ENCODE measurements at places on chromosomes 12 and 14.

GRCh38 chr14:61211476-61212255 is 69.5 kb downstream of the TMEM30B start:
- DNase-seq: no peak

DNA sequence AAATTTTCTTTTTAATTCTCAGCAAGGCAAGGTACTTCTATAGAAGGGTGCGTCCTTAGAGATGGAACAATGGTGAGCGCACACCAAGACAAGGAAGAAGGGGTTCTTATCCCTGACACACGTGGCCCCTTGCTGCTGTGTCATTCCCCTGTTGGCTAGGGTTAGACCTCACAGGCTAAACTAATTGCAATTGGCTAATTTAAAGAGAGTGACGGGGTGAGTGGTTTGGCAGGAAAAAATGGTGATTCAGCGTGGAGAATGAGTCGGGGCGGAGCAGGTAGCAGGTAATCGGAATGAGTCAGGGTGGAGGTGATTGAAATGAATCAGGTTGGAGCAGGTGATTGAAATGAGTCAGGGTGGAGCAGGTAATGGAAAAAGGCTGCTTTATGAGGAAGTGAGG is 36.3 kb upstream of the HECTD1 start:
- no peak for DNase-seq

- DNase-seq: no peak
These were observed 100.2 kb downstream of the TTC7B start for GRCh38 chr14:90715993-90716392.

DNA sequence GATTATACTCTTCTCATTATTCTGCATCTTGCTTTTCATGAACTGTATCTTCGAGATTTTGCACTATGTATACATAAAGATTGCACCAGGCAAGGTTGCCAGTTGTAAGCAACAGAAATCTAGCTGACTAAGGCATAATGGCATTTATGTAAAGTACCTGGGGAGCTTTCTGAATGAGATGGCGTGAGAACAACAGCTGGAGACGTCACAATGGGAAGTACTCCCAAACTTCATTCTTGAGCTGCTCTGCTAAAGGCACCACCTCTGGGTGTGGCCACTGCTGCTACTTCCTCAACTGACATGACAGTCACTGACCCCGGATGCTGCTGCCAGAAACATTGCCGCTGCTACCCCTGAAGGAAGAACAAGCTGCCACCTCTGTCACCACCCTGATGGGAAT is 220.7 kb downstream of the NOVA1 start:
- DNase-seq: no peak

- no peak for DNase-seq
These were observed 6.0 kb downstream of the SYT1 start for GRCh38 chr12:78870539-78870938.

GRCh38 chr12:81257947-81258551 is 180.2 kb downstream of the ACSS3 start:
- peak; percentile 53 for DNase-seq

GRCh38 chr12:105911966-105912365 is 226.8 kb downstream of the NUAK1 start:
- DNase-seq: no peak

DNA sequence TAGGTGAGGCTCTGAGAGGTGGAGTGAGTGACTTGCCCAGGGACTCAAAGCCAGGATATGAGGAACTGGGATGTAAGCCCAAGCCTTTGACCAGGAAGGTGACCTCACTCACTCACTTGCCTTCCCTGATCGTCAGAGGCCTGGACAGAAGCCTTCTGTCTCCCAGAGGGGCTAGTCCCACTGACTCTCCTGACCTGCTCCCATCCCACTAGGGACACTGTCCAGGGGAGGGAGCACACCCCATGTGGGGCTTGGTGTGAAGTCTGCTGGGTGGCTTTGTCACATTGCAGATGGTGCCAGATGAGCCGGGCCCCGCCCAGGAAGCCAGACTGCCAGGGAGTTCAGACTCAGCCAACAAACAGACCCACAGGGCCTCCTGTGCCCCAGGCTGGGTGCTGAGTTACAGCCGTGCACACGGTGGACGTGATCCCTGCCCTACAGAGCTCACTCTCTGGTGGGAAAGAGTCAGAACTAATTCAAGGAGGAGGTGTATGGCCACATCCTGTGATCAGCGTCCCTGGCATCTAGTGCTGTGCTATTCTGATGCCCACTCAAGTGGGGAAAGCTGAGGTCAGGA is 28.3 kb downstream of the MMAB start:
- DNase-seq: no peak

GRCh38 chr12:76274420-76275083 is 73.7 kb downstream of the BBS10 start:
- DNase-seq: no peak

GRCh38 chr14:70812124-70812818 is 3.0 kb upstream of the MAP3K9 start:
- no peak for DNase-seq

GRCh38 chr12:55685671-55686070 is 22.0 kb downstream of the ITGA7 start:
- DNase-seq: no peak

DNA sequence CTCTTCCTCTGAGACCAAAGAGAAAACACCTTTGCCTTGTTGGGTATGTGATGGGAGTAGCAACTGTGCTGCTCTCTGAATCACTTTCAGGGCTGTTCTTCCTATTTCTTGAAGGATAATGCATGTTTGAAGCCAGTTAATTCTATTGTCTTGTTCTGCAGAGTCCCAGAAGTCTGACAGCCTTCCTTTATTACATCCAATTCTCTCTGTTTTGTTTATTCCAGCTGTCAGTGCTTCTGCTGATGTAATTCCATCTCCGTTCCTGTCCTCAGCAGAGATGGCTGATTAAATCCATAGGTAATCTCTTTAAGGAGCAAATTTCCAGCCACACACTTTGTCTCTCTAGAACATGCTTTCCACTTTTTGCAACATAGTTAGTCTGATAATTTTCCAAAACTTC is 59.7 kb downstream of the MGAT4C start:
- no peak for DNase-seq

GRCh38 chr12:124230117-124230757 is 64.7 kb upstream of the RFLNA start:
- DNase-seq: no peak

DNA sequence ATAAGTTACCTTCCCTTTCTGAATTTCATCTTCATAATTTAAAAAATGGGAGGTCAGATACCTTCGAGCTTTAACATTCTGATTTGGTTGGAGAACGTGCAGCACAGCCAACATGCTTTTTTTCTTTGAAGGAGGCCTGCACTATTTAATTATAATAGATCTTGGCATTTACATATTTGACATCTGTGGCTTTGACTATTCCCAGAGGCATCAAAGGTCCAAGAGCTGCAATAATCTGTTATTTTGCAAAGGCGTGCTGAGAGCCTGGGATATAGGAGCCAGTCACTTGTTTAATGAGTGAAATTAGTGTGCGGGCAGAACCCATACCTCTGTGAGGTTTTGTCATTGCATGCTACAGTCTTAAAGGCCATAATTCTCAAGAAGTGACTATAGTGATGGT is 26.4 kb downstream of the SLC8A3 start:
- no peak for DNase-seq

GRCh38 chr12:92421701-92422100 is 276.1 kb upstream of the BTG1 start:
- no peak for DNase-seq

- no peak for DNase-seq
These were observed at the start of gene SRGAP1 for GRCh38 chr12:63844391-63845341. SRGAP1 (plus strand) TSS chr12:63844700; CDS start chr12:63844817, 117 bp downstream.
